ENCODE measurements at places on chromosomes 16 and 17.

- no peak for DNase-seq
Observed at GRCh38 chr17:74453665-74454196, 12.7 kb upstream of the CD300A start.

GRCh38 chr17:73013816-73014663 is 78.4 kb downstream of the SLC39A11 start:
- DNase-seq = no peak

DNA sequence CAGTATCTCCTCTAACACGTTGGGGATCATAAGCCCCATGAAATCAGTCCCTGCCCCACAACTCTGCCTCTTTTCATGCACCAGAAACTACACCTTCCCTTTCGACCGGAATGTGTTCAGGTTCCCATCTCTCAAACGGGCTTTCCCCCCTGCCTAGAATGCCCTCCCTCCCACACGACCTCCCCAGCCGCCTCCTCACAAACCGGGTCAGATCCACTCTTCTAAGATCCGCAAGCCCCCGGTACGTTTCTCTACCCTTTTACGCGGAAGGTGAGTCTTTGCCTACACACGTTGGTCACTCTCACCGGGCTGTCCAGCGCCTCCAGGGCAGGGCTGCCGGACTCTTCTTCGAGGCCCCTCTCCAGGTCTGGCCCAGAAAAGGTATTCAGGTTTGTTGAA is 708 bp downstream of the DHX33 start:
- no peak for DNase-seq

DNA sequence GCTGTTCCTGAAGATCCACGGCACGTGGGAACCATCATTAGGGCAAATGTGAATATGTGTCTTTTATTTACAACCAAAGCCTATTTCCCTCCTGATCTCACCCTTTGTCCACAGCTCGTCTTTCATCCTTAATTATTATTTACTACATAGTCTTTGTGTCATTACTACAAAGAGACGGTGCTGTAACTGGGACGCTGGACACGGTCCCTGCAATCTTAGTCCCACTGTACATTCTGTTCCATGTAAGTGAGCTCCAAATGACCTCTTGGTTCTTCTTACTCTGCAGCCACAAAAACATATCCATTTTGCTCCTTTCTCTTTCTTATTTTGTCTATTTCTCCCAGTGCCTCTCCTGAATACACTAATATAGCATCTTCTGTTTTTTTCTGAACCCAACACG is 12.7 kb upstream of the KRT23 start:
- DNase-seq = no peak

DNA sequence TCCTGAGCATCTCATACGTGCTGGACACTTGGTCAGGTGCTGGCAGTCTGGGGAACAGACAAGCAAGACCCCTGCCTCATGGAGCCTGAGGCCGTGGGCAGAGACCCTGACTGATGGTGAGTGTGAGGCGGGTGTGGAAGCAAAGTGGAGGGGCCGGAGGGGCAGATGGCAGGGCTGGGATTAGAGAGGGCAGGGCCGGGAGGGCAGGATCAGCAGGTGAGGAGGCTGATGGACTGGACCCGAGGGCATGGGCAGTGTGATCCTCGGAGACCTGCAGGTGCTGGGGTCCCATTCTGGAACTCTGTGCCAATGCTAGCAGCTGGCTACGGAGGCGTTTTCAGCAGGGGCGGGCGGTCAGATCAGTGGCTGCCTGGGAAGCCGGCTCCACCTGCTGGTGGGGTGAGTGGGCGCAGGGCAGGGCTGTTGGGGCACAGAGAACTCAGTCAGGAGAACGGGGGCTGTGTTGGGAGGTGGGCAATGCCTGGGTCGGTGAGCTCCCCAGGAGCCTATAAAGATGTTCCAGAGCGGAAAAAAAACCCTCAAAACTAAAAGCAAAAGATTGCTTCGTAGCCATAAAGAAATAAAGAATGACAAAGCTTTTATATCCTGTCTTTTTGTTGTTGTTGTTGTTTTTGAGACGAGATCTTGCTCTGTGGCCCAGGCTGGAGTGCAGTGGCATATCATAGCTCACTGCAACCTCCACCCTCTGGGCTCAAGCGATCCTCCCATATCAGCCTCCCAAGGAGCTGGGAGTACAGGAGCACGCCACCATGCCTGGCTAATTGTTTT is 8.9 kb upstream of the C16orf74 start:
- DNase-seq = no peak

DNA sequence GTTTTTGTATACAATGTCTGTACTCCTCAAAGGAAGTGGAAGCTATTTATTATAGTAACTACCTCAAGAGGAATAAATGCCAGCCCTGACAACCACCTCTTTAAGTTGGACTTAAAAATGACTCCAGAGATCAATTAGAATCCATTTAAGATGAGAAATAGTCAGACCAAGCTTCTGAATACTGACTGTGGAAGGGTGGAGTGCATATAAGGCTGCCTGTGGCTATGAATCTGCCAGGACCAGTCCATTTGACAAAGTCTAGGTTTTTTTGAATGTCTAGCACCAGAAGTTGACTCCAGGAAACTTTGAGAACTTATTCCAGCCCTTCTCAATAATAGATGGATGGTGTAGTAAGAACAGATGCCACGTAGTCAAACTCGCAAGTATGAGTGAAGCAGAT is 15.0 kb downstream of the OGFOD1 start:
- no peak for DNase-seq

DNA sequence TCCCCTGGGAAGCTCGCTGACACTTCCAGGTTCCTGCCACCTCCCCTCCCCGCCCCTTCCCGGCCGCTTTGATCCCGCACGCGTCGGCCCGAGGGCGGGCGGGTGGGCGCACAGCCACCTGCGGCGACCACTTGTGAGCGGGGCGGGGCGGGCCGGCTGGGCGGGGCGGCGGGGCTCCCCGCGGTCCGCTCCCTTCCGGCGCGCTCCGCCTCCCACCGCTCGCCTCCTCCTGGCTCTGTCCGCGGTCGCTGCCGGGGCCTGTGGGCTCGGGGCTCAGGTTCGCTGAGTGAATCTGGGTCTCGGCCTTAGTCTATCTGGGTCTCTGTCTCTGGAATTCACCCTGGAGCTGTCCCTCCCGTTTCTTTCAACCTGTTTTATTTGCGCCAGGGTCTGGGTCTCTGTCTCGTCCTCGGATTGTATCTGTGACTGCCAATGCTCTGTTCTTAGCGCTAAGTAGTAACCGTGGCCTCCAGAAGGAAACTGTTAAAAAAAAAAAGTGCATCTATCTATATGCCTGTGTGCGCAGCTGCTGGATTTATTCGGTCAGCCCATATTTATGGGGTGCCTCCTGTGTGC is 2.7 kb upstream of the HES7 start:
- DNase-seq = no peak
